Hypothalamus (tissue), 51 donors: ENCODE measurements at places on chromosomes 16 and 17.

- no peak for DNase-seq
These were observed 93.4 kb upstream of the TNRC6A start for GRCh38 chr16:24635900-24636610.

DNA sequence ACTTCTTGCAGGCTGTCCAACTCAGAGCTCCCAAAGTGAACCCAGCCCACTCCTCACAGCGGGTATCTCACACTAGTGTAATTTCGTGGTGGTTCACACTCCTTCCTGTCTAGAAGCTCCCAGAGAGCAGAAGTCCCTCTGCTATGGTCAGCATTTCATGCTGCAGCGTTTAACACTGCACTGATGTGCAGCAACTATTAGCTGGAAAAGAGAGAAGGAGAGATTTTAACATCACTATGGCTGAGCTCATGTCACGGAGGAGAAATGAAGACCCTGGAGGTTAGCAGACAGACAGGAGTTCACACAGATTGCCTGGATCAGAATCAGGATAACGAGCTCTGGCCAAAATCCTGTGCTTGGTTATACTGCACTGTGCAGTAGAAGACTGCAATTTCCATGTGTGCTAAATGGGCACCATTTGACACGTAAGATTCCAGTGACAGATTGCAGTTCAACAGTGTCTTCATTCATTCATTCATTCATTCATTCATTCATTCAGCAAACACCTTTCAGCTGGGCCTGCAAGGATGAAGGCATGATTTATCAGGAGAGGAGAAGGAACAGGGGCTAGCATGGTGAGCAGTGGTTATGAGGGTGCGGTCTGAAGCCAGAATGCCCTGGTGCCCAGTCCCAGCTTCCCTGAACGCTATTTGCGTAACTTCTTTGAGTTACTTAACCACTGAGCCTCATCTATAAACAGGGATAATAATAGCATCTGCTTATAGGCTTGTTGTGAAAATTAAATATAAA lies 5.3 kb upstream of the CCL1 start:
- no peak for DNase-seq

DNA sequence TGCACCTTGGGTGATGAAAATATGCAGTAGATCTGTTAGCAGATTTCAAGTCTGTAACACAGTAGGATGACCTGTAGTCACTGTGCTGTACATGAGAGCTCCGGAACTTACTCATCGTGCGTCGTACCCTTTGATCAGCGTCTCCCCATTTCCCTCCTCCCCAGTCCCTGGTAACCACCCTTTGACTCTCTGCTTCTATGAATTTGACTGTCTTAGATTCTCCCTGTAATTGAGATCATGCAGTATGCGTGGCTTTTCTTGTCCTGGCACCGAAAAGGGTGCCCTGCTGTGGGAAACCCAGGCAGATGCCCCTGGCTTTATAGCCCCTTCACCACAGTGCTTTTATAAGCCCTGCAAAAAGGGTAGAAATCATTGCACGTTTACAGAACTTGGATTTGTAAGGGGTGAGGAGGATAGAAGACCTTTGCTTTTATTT lies 20.5 kb downstream of the CLEC16A start:
- no peak for DNase-seq

GRCh38 chr16:11141409-11142260 lies 114.4 kb downstream of the SOCS1 start:
- no peak for DNase-seq

DNA sequence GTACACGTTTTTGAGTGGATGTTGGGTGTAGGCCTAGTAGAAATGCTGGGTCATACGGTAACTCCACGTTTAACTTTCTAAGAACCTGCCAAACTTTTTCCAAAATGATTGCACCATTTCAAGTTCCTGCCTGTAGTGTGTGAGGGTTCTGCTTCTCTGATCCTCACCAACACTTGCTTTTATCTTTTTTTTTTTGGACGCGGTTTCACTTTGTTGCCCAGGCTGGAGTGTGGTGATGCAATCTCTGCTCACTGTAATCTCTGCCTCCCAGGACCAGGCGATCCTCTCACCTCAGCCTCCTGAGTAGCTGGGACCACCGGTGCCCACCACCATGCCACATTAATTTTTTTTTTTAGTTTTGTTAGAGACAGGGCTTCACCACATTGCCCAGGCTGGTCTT lies 23.5 kb downstream of the ZNF750 start:
- no peak for DNase-seq

GRCh38 chr17:63452046-63452961 lies 6.2 kb upstream of the CYB561 start:
- DNase-seq: no peak

DNA sequence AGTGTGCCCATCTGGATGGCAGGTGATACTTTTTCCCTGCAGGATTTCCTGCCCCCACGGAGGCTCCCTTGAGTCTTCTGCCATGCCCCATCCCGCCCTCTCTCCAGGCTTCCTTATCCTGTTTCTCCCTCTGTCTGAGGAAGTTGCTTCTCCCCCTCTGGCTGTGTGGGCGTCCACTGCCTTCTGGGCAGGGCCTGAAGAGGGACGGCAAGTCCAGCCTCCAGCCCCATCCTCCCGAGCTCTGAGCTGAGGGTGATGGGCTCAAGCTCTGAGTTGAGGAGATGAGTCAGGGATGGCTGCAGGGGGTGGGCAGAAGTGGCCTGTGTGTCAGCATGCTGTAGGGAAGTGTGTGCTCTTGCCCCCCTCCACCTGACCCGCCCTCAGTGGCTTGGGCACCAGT lies 14.2 kb upstream of the RAP1GAP2 start:
- DNase-seq: no peak

- no peak for DNase-seq
These were observed 18.6 kb downstream of the GGA2 start for GRCh38 chr16:23491490-23492391.

DNA sequence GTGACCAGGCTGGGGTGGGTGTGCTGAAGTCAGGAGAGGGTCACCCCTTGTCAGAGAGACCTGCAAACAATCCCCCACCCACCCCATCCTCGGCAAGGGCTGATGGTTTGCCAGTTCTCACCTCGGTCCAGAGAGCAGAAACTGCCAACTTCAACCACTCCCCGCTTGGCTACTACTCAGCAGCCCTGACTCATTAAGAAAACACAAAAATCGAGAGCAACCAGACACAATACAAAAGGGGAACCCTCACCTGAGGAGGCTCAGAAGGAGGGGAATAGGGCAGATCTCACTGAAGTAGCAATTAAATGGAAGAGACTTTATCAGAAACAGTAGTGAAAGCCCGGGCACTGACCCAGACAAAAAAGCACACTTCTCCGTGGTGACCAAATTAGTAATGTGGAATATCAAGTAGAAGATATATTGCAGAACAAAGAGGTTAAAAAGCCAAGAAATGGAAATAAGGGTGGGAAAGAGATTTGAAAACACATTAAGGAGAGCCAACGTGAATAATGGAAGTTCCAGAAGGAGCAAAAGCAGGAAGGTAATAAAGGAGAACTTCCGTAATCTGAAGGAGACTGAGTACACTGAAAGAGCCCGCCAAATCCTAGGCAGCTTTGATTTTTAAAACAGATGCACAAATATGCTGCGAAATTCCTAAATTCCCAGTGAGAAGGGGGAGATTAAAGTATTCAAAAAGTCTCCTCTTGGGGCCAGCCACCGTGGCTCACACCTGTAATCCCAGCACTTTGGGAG lies 23.6 kb downstream of the CENPV start:
- no peak for DNase-seq

DNA sequence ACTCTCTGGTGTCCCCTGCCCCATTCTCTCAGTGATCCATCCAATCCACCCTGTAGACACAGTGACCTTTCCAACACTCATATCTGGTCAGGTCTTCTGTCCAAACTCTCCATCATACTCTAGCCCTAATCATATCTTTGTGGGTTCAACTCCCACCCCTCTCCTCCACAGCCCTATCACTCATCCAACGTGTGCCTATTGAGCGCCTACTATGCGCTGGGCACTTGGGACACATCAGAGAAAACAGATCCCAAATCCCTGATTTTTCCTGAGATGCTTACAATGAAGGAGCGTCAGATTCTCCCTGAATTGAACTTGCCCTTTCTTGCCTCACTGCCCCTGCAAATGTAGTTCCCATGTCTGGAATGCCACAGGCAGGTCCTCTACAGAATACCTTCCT lies 1.8 kb downstream of the DCTPP1 start:
- DNase-seq: no peak

- DNase-seq: no peak
These were observed 69.2 kb upstream of the TBX2 start for GRCh38 chr17:61330174-61331150.

- no peak for DNase-seq
These were observed 6.8 kb upstream of the CLUH start for GRCh38 chr17:2718150-2718938.

- no peak for DNase-seq
These were observed 141.1 kb downstream of the RAB11FIP4 start for GRCh38 chr17:31532526-31532925.

GRCh38 chr17:65018610-65019316 lies 37.8 kb downstream of the GNA13 start:
- DNase-seq: no peak

- no peak for DNase-seq
These were observed 862 bp upstream of the GDE1 start for GRCh38 chr16:19522760-19523159.

DNA sequence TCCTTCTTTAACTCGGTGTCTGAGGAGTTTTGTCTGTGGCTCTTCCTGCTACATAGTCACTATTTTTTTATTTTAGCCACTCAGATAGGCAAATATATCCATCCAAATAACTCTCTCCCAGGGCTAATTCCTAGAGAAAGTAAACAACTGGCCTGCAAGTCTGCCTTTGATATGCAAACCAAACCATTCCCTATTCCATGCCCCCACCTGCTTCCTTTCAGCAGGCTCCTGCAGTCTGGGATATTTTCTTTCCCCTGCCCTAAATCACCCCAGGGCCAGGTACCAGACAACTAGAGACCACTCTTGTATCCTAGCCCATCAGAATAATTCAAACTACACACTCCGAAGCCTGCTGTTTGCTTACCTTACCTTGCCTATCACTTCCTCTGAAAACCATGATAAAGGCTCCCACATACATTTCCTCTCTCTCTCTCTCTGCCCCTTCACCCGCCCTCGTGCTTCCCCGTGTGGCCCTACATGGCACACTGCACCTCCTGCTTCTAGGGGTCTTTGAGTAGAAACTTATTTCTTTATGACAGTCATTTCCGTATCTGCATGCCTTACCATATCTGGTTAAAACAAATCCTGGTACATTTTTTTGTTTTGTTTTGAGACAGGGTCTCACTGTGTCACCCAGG lies 8.3 kb downstream of the CD300H start:
- no peak for DNase-seq
